NCI-H446 treated with DMSO at 0.1 percent for 48 hours (cell line): ENCODE measurements at places on chromosomes 16 and 17.
A peak's percentile ranks its signal among the peaks of the same experiment; 100 is the strongest.

DNA sequence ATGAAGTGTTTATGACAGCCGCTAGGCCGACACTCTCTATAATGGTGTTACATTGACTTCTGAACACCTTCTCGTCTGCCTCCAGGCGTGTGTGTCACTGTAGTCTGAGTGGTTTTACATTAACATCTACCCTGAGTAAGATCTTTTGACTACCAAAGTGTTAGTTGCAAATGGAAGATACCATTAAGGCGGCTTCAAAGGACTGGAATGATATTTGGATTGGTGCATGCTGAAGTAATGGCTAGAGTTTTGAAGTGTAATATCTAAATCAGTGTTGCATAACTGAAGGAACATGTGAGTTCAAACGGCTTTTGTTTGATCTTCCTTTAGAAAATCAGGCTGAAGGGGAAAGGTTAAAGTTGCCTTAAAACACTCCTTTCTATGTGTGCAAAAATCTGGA lies 52.2 kb downstream of the BCAS3 start:
- DNase-seq: no peak

GRCh38 chr16:85607796-85608514 lies 5.2 kb upstream of the GSE1 start:
- DNase-seq: no peak

DNA sequence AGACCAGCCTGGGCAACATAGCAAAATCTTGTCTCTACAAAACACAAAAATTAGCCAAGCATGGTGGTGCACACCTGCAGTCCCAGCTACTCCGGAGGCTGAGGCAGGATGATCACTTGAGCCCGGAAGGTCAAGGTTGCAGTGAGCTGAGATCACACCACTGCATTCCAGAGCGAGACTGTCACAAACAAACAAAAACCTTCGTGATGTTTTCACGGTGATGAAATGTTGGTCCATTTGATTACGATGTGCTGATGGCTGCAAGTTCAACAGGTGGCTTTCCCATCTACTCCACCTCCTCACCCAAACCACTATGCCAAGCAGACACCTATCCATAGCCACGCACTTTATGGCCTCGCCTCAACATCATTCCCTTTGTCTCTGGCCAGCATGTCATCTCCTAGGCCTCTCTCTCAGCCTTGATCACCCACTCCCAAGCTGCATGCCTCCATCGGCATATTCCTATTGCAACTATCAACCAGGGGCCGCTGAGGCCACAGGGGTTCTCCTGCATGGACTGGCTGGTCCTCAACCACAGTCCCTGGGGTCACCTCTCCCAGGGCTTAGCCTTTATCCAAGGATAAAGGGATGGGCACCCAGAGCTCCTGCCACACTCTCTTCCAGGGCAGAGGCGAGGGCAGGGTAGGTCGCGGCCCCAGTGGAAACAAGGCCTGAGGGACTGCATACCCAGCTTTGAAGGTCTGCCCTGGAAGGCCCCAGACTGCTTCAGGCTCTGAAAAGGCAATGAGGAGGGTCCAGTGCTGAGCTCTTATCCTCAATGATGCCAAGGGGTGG lies 17.1 kb upstream of the ALOX15B start:
- no peak for DNase-seq

DNA sequence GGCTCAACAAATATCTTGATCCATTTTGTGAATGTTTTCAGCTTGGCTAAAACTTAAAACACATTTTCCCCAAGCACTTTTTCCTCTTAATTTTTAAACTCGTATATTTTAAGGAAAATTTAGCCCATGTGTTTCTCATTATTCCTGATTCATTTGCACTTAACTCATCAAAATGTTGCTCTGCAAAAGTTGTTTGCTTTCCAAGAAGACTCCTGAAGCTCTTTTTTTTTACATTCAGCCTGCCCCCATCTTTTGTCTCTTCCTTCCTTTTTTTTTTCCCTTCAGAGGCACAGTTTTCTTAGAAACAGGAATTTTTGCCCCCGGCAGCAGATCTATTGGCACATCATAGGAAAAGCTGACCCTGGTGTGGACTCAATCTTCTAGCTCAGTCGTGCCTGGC lies 155.0 kb upstream of the SALL1 start:
- no peak for DNase-seq

GRCh38 chr16:55672471-55672870 lies 16.7 kb downstream of the SLC6A2 start:
- no peak for DNase-seq

- DNase-seq: no peak
Observed at GRCh38 chr16:89237733-89238132, 20.2 kb downstream of the ZNF778 start.

DNA sequence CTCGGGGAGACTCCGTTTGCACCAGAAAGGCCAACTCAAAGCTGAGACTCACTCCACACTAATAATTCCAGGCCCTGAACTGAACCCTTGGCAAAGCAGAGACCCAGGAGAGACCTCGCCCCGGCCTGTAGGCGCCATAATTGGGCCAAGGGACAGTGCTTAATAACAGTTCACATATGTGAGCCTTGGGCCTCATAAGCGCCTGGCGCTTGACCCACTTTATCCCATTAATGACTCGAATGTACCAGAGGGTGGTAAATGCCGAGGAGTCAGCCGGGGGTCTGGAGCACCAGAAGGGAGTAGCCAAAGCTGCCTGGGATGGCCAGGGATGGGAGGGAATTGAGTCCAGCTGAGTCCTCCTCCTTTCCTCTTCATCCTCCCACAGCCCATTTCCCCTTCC lies 24.6 kb downstream of the SLC6A4 start:
- no peak for DNase-seq

- no peak for DNase-seq
Observed at GRCh38 chr17:14451729-14452191, 150.9 kb downstream of the HS3ST3B1 start.

GRCh38 chr17:67993998-67994361 lies 2.3 kb downstream of the C17orf58 start:
- DNase-seq: peak; percentile 29

- no peak for DNase-seq
Observed at GRCh38 chr17:60073621-60074020, 5.1 kb downstream of the HEATR6 start.

DNA sequence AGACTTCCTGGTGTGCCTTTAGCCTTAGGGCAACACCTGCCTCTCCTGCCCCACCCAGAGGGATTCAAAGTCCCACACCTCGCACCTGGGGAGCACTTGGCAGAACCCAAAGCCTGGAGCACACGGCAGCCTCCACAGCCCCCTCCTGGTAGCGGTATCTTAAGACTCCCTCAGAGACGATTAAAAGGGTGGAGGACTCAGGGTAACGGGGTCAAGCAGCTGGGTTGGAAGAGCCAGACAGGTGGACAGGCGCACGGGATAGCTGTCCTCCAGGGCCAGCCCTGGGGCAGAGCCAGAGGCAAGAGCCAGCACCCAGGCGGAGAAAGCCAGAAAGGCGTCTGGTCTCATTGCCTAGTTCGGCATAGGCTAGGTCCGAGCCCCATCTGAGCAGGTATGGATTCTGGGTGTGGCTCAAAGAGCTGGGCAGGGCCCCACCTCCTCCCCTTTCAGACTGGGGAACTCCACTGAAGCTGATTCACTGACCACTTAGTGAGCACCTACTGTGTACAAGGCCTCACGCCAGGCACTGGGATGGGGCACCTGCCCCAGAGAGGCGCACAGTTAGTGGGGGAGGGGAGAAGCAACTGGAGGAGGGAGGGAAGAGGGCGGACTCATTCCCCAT lies 55.0 kb upstream of the MEAK7 start:
- no peak for DNase-seq

- no peak for DNase-seq
Observed at GRCh38 chr16:82240111-82240510, 70.1 kb upstream of the MPHOSPH6 start.

GRCh38 chr16:75821117-75821516 lies 94.8 kb upstream of the CPHXL start:
- no peak for DNase-seq

- DNase-seq: no peak
Observed at GRCh38 chr16:359067-359763, 6.7 kb upstream of the AXIN1 start.

GRCh38 chr17:17796787-17797061 lies 40.1 kb downstream of the SREBF1 start:
- no peak for DNase-seq

- DNase-seq: no peak
Observed at GRCh38 chr17:78409191-78409928, 30.9 kb downstream of the PGS1 start.

GRCh38 chr17:50764734-50765149 lies 2.6 kb downstream of the ANKRD40CL start:
- no peak for DNase-seq

GRCh38 chr17:21288571-21289017 lies 4.1 kb downstream of the MAP2K3 start:
- DNase-seq: no peak

GRCh38 chr17:38674749-38675615 lies at the start of gene EPOP:
Gene EPOP (minus strand): TSS chr17:38674957. CDS start chr17:38674495, 462 bp downstream.
- DNase-seq: peak; percentile 73

DNA sequence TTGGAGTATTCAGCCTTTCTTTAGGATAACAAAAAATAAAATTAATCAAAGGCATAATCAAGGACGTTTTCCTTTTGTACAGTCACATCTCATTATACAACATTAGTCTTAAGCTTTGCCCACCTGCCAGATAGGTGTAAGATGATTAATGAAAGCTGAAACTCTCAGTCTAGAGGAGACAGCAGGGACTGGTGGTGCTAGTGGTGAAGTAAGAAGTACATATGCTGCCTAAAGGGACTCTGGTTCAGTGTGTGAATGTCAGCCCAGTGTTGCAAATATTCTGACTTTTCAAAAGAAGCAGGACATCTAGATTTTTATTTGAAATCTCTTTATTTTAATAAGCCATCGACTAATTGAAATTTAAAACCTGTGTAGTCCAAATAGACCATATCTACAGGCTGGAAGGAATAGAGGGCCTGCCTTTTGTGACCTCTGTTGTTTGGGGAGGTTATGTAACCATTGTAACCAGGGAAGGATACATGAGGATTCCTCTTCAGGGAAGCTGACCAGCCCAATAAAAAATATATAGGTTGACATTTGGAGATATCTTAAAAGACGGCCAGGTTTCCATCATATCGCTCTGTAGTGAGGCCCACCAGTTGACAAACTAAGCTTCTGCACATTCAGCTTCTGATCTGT lies 54.1 kb downstream of the FTO start:
- DNase-seq: no peak

- DNase-seq: no peak
Observed at GRCh38 chr16:69859105-69859989, 91.8 kb upstream of the CLEC18A start.

DNA sequence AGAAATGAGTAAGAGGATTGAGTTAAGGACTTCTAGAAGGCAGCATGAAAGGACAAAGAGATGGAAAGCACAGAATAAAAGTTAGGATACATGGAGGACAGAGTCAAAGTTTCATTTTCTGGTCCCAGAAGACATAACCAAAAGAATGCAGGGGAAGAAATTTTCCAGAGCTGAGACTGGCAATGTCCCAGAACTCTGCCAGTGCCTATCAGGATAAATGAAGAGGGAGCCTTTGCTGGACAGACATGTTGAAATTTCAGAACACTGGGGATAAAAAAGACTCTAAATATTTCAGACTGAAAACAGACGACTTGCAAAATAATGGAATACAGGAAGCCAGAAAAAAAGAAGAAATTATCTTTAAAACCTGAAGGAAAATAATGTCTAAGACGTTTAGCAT lies 55.7 kb downstream of the NT5M start:
- no peak for DNase-seq

GRCh38 chr16:51971184-51971583 lies 575.8 kb downstream of the TOX3 start:
- DNase-seq: no peak

- DNase-seq: no peak
Observed at GRCh38 chr17:78133179-78133951, 2.8 kb downstream of the TMC8 start.

GRCh38 chr17:39332092-39332491 lies 69.3 kb downstream of the FBXL20 start:
- DNase-seq: no peak

- DNase-seq: no peak
Observed at GRCh38 chr17:2137342-2138098, 82.6 kb downstream of the HIC1 start.
